Aorta (tissue), 5 donors: ENCODE measurements at places on chromosomes 1 and 21.

DNA sequence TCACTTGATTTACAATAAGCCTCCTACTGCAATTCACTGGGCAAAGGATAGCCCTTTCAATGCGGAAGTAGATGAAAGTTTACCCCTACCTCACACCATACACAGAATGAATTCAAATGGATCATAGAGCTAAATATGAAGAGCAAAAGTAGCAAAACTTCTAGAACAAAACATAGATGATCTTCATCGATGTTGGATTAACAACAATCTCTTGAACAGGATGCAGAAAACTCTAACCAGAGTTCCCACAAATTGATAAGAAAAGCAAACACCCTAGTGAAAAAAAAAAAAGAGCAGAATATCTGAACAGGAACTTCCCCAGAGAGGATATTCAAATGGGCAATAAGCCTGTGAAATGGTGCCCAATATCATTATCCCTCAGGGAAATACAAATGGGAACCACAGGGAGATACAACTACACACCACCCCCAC lies 1.9 kb upstream of the UBASH3A start:
- DNase-seq, result no peak

GRCh38 chr21:43763901-43764523 lies 12.1 kb downstream of the CSTB start:
- DNase-seq, result no peak

- DNase-seq, result no peak
These were observed 233.5 kb downstream of the MATN1 start for GRCh38 chr1:30489737-30490389.

DNA sequence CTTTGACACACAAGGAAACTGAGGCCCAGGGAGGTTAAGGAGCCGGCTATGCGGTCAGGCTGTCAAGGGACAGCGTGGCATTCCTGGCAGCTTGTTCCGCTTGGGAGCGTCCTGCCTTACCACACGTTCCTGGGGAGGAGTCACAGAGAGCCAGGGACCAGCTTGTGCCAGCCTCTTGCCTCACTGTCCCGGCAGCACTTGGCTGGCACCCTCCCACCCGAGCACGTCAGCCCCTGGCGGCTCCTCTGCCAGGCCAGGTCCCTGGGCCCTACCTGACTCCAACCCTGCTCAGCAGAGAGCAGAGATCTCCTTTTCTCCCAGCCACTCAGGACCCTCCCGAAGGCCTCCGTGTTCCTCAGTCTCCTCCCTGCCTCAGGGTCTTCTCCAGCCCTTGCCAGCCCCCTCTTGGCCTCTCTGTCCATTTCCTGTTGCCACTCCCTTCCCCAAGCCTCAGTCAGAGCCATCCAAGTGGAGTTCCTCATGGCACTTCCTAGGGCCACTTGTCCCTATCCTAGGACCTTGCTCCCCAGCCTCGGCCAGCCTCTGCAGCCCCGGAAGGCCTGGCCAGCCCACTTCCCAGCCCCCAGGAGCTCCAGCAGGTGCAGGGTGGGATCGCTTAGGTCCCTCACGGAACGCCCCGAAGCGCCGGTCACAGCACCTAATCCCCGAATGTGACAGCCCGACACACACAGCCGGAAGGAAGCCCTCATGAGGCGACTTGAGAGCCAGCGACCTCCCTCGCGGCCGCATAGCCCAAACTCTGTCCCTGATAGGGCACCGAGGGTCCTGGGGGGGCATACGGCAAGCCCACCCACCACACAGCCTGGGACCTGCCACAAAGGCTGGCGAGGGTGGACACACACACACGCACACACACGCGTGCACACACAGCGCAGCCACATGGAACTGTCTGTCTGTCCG lies 130.3 kb downstream of the CASZ1 start:
- DNase-seq, result peak; percentile 93

GRCh38 chr21:41610042-41610839 lies 102.3 kb upstream of the TMPRSS2 start:
- DNase-seq, result peak; percentile 80
